HuH-7.5 (cell line): ENCODE measurements at places on chromosomes 2 and 18.

GRCh38 chr2:138744713-138745112 is 35.5 kb downstream of the NXPH2 start:
- no peak for DNase-seq

GRCh38 chr2:14354231-14354630 is 278.3 kb upstream of the LRATD1 start:
- DNase-seq, result no peak

DNA sequence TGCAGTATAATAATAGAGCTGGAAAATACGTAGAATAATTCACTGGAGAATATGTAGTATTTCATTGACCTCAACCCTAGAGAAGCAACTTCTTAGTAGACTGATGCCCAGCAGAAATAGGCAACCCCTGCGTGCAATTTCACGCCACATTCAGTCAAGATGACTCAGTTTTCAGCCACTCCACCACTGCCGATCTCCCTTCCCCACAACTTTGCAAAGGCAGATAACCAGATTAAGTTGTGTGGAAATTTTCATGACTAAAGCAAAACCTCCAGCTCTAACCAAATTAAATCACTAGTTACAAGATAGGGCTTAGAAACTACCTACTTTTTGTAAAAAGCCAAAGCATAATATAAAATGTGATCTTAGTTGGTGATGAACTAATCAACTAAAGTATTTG is 63.3 kb upstream of the STK17B start:
- DNase-seq, result no peak

DNA sequence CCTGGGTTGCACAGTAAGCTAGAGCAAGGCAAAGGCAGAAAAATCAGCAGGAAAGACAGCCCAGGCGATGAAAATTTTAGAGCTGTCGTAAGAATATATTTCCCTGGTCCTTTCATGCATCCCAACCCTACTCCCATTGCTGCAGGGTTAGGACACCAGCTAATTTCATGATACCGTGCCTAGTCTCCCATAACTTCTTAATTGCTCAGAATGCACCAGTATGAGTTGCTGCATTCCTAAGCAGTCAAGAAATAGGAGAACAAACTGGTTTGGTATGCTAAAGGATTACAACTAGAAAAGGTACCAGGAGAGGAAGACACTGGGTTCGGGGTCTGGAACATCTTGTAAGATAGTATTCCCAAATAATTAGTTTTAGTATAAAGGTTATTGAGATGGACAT is 269.4 kb upstream of the NRXN1 start:
- DNase-seq, result no peak

GRCh38 chr18:57833441-57834101 is 30.5 kb upstream of the ATP8B1 start:
- peak; percentile 25 for DNase-seq

DNA sequence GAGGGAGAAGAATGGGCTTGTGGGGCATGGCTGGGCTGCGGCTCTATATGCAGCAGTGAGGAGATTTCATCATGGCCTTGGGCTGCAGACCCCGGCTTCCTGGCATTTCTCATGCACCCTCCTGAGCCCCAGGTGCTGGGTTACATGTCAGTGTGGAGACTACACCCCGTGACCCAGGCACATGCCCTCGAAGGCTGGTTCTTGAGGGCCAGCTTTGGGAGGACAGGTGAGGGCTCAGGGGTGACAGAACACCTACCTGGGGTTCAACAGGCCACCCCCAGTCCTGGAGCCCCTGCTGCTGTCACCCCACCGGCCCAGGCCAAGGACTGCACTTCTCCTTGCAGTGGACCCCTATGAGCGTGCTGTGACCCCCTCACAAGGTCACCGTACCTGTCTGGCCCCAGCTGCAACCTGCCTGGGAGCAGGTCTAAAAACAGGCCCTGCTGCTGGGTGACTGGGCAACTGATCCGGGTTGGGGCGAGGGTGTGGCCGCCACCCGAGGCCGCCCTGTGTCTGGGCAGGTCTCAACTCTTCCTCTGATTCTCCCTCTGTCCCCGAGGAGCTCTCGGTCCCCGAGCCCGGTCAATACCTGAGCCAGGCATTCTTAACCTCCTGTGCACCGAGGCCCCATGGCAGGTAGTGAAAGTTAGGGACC is 94.8 kb upstream of the OTOS start:
- DNase-seq, result no peak

- no peak for DNase-seq
Observed at GRCh38 chr18:12264864-12265263, 10.7 kb downstream of the CIDEA start.

- DNase-seq, result no peak
Observed at GRCh38 chr2:113848758-113849415, 41.0 kb upstream of the ACTR3 start.

DNA sequence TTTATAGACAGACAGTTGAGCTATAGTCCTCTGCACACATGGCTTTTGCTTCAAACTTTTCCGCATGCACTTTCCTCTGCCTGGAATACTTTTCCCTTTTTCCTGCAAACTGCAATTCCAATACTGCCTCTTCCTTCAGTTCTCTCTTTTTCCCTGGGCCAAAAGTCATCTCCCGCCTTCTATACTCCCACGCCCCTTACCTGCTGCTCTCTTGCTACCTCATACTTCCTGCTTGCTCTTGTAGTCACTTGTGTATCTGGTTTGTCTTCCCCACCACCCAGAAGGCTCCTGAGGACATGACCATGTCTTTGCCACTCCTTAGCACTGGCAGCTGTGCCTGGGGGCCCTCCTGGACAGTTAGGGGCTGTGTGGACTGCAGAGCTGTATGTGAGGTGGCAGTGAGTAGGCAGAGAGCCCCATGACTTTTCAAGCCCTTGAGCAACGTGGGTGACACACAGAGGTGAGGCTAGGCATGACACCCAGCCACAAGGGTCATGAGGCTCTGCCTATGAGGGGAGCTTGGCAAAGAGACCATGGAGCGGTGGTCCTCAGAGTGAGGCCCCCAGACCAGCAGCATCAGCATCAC is 23.2 kb downstream of the SPEG start:
- DNase-seq, result no peak

DNA sequence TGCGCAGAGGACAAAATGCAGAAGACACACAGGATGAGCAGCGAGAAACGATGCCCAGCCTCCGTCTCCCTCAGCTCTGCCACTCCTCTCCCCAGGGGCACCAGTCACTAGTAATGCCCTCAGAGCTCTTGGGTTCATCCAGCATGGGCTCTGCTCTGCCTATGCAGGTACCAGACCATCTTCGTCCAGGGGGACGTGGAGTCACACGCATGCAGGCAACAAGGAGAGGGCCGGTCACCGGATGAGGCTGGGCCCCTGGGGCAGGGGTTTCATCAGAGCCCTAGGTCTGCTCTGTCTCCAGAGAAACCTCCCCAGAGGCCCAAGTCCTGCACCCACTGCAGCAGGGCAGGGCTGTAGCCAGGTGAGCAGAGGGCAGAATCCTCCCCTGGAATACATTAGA is 23.9 kb downstream of the RAB31 start:
- DNase-seq, result no peak

DNA sequence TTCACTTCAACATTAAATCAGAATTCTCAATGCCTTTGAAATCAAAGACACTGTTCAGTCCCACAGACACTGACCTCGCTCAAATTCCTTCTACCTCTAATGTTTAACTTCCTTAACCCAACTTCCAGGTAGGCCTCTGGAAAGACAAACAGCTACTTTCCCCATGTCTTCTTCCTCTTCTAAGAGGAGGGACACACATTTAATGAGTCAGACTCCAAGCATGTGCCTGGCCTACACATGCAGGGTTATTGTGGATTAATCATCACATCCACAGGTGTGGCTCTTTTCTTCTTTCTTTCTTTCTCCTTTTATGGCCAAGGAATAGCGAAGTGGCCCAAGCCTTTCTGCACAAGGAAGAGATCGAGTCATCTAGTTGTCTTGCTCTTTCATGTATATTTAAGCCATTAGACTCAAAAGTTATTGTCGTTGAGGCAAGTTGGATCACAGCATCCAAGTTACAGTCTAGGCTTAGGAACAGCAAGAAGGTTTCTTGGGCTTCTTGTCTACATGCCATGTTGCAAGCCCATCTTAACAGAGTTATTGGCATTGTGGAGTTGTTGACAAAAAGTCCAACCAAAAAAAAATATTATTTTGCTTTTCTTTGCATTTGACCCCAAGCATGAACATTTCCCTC is 387.8 kb downstream of the IRS1 start:
- no peak for DNase-seq

DNA sequence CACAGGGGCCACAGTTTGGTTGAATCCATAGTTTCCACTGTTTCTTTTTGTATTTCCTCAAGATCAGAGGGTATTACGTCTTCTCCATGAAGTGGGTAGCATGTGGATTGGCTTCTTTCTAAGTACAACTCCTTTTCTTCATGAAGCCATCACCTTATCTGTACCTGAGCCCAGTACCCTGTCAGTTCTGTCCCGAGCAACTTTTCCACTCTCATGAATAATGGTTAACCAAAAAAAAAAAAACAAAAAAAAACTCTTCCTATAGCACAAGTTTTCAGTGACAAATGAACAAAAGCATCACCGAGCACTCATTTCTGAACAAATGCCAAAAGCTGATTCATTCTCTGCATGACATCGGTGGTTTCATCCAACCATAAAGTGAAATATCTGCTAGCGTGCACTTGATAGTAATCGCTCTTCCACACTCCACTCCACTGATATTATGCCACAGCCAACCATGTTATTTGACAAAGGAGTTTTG is 53.0 kb upstream of the CCDC150 start:
- no peak for DNase-seq

GRCh38 chr2:184835398-184835715 is 237.0 kb downstream of the ZNF804A start:
- no peak for DNase-seq

GRCh38 chr18:63467699-63468098 is 9.1 kb upstream of the SERPINB5 start:
- DNase-seq, result no peak

DNA sequence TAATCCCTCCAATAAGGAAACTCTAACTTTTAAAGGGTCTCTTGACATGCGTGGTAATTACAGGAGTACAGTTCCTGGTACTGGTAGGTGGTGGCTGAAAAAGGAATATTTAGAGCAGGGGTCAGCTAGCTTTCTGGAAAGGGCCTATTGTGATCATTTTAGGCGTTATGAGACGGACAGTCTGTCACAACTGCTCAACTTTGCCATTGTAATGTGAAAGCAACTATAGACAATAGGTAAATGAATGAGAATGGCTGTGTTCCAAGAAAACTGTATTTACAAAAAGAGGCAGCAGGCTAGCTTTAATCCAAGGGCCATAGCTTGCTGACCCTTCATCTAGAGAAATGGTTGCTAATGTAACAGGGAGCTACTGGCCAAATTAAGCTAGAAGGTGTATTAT is 177.7 kb upstream of the LRRTM1 start:
- DNase-seq, result no peak

- no peak for DNase-seq
Observed at GRCh38 chr2:27912512-27912911, 22.0 kb downstream of the BABAM2 start.

DNA sequence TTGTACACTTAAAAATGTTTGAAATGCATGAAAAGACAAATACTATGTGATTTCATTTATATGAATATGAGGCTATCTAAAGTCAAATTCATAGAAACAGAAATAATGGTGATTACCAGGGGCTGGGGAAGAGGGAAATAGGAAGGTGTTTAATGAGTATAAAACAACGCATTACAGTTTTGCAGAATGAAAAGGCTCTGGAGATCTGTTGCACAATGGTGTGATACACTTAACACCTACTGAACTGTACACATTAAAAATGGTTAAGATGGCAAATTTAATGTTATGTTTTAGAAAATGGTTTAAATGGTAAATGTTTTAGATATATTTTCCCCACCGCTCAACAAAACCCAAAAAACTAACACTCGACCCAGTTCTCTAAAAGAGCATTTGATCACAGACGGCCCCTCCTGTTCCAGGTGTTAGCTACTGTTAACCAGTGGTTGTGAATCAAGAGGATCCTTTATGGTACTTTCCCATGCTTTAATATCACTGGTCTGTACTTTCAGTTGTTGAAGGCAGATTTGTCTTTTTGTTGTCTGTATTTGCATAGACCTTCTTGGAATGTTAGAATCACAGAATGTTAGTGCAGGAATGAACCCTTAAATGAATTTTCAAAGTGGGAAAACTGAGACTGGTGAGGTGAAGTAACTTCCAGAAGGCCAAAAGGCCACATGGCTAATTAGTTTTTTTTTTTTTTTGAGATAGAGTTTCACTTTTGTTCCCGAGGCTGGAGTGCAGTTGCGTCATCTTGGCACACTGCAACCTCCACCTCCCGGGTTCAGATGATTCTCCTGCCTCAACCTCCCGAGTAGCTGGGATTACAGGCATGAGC is 10.2 kb downstream of the RAB10 start:
- no peak for DNase-seq

DNA sequence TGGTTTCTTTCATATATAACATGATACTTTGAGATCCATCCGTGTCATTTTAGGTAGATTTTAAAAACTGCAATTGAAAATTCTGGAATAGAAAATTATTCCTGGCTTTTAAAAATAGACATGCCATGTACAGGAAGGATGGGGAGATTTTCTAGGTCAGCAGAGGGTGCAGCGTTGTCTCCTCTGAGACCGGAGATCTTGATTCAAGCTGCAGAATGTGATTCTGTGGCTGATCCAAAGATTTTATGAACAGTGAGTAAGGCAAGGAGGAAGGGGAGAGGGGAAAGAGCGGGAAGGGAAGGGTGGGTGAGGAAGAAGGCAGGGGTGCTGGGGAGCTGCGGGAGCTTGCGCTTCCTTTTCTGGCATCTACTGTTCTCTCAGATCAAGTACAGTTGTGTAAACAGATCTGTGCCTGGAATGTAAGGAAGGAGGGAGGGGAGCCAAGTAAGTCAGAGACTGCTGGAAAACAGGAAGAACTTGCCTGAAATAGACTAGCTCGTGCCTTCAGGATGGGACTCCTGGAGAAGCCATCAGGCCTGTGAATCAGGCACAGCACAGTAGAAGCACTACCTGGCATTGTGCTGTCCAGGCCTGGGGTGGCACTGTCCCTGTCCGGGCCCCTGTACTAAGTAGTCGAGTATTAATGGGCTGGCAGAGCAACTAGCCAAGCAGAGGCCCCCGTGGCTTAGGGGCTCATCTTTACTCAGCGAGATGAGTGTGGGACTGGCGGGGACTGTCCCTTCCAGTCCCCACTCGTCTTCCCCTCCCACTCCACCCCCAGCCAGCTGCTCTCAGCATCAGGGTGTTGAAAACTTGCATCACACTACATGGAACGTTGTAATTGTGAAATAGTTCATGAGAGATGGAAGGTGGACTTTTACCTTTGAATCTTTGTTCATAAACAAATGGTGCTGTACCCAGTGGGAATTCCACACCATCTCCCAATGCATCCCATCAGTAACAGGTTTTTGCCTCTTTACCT is 163.5 kb downstream of the UXS1 start:
- DNase-seq, result peak; percentile 32

DNA sequence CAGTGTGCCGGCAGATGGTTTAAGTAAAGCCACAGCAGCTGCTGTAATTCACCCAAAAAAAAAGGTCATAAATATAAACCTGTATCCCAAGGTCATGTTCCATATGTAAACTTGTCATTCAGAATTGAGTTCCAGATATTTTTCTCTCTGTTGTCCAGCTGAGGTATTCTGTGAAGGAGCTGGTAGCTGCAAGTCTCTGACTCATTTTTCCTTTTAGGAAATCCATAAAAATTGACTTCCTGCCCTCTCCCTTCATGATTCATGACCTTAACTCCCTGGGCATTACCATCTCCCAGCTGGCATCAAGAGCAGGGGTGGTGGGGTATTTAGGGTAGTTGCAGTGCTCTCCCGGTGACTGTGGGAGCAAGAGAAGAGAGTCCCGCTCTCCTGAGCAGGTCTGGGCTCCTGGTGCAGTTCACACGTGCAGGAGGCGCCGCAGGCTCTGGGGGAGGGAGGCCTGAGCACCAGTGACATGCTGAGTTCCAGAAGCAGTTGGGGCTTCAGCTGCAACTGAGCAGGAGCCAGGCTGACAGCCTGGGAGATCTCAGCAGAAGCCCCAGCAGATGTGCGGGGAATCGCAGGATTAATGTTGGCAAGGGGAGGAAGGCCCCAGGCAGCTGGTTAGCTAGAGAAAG is 192.6 kb downstream of the MGAT5 start:
- no peak for DNase-seq
